ENCODE measurements at places on chromosomes 11 and 22. TPM values are rescaled to one million over a fixed set of nuclear protein-coding genes. Genes with fewer than 3 reads are reported as not detected.

DNA sequence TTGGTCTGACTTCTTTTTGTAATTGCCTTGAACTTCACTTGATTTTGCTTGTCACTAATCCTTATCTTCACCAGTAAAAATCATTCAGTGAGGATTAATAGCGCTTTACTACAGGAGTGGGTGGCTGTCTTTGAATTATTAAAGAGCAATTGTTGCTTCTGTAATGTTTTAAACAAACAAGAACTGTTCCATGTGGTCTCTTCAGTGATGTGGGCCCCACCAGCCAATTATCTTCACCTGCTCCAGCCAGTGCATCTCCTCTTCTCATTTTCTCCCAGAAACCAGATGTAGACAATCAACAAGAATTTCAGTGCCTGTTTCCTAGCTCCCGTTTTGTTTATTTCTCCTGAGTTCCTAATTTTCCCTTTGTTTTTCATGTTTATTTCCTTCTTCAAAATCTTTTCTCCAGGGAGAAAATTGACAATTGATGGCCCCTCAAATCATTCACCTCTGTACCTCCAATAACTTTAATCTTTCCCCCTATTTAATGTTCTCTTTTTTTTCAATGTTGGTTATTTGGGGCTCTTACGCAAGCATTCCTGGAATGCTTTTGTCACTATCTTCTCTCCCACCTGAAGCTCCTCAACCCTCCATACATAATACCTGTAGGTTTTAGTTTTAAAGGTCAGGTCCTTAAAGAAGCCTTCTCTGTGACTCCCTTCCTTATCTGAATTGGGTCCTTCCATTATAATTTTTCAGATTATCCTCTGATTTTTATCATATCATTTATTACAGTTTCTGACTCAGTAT, 115.1 kb downstream of the ARFGAP2 start:
- no peak for DNase-seq

- DNase-seq, result no peak
Observed at GRCh38 chr11:19820100-19820499, 107.5 kb downstream of the NAV2 start.

DNA sequence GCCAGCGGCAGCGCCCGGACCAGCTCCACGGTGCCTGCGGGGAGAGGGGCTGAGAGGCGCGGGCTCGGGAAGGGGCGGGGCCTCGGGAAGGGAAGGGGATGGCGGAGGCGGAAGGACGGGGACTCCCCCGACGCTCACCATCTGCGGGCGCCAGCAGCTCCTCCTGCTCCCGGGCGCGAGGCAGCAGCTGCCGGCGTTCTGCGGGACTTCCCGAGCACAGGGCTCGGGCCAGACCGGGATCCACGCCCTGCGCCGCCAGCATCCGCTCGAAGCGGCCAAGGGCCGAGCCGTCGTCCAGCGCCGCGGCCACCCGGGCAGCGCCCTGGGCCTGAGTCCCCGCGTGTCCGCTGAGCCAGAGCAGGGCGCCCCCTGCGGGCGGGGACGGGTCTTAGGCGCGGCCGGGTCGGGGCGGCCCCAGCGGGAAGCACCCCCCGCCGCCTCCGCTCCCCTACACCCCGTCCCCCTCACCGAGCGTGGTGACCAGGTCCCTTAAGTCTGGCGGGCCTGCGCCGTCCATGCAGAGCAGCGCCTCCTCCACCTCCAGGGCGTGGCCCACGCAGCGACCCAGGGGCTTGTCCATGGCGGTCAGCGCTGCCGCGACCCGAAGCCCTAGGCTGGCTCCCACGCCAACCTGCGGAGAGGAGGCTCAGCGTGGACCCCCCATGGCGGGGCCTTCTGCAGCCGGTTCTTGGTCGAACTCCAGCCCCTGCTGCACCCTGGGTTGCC, 873 bp upstream of the SCO2 start:
- no peak for DNase-seq

GRCh38 chr11:117130879-117131278, 13.2 kb upstream of the PAFAH1B2 start:
- DNase-seq, result no peak

- no peak for DNase-seq
Observed at GRCh38 chr22:50190941-50191741, 5.4 kb downstream of the TRABD start.

DNA sequence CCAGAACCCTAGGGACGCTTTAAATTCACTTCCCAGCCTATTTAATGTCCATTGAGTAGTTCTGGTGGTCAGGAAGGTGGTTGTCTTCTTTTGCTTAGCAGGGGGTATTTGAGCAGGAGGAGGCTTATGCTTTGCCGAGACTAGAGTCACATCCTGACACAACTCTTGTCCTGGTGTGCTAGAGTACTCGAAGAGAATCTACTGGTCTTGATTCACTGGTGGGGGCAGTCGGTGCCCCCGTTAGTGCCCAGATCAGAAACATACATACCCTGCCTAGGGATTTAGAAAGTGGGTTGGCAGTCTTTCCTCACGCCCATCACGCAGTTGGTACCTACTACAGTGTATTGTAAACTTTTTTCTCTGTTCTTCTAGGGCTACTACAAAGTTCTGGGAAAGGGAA, 2.7 kb downstream of the RPL27A start:
- DNase-seq, result no peak

- no peak for DNase-seq
Observed at GRCh38 chr11:21806947-21807346, 385.9 kb upstream of the ANO5 start.

DNA sequence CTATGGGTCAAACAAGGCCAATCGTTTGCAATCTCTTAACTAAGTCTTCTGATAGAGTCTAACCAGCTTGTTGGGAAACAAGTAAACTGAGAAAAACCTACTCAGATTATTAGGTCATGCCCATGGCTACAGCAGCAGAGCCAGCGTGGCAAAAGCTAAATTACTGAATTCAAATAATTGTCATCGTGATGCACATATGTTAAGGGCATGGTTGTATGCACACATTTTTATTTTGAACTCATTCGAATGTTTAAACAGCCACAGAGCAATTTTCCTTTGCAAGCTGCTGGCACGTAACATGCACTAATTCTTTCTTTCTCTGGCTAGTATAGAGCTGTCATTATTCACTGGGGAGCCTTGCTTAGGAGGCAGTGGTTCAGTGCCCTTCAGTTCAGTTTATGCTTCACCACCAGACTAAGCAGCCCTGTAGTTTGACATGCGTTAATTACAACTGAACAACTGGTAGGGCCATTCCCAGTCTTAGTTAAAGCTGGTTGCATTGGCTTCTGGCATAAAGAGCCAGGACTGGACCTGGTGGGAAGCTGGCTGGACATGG, 396.4 kb downstream of the METTL15 start:
- DNase-seq, result no peak

GRCh38 chr11:20156876-20157613, 3.2 kb downstream of the DBX1 start:
- no peak for DNase-seq

DNA sequence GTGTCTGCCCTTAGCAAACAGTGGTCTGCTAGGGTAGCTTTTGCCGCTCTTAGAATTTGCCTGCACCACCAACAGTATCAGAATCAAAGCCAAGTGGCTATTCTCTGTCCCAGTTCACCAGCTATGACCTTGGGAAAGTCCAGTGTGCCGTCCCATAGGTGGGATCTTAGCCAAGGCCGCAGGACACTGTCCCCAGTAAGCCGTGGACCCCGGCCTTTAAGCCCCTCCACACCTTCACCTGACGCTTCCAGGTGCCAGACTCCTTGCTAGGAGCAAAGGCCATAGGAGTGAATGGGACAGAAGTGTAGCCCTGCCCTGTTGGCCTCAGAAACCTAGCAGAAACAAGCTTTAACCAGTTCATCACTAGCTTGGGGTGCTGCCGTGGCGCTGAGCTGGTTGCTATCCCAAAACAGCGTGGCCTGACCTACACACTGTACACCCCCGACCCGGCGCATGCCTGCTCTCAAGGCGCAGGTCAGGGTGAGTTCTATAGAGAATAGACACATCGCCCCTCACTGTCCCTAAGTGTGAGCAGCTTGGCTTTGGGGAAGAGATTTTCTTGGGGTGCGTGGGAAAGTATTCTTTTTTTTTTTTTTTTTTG, 4.5 kb downstream of the FADD start:
- no peak for DNase-seq

DNA sequence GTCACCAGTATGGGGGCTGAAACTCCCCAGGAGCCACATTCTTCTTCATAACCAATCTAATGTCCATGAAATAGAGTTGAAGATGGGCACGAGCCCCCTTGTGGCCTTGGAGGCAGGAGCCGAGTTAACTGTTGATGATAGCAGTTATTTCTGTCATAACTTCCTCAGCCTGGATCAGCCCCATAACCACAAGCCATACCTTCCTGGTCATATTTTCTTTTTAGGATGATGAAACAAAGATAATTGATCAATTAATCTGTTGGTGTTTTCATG, 65.0 kb upstream of the TTC12 start:
- no peak for DNase-seq

- DNase-seq, result no peak
Observed at GRCh38 chr11:122642472-122642922, 13.0 kb upstream of the UBASH3B start.

DNA sequence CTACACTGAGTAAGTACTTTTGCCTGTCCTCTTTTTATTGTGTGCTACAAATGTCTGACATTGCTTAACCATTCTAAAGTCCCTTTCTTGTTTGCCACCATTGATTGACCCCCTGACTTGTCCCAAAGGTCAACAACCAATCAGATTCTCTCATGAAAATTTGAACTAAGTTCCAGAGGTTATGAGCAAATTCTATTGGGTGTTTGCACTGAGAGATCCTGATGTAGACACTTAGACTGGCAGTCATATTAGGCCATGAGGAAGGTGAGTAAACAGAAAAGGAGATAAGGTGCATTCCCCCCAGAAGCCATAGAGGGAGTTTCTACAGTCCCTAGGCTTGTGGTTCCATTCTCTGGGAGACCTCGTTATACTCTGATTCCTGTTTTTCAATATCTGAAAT, 101.3 kb upstream of the E2F8 start:
- no peak for DNase-seq

GRCh38 chr11:31863170-31863832, 52.2 kb upstream of the PAX6 start:
- no peak for DNase-seq

- no peak for DNase-seq
Observed at GRCh38 chr11:59205648-59206047, 7.1 kb downstream of the MPEG1 start.

- DNase-seq, result peak; percentile 7
Observed at GRCh38 chr11:109426442-109427240, 4.7 kb downstream of the C11orf87 start.

DNA sequence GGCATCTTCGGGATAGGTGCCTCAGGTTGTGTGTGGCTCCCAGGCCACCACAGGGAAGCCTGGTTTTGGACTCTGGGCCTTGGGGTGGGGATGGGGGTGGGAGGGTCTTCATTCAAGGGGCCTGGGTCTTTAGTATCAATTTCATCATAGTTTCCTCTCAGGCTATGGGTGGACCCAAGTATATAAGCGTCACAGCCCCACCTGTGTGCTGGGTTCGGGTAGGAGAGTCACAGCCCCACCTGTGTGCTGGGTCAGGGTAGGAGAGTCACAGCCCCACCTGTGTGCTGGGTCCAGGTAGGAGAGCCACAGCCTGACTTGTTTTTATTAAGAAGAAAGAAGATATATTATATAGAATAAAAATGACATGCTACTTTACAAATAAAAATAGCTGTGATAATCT, 422.1 kb downstream of the BRD1 start:
- no peak for DNase-seq

- no peak for DNase-seq
Observed at GRCh38 chr22:27045103-27045947, 387.9 kb downstream of the MIAT start.

DNA sequence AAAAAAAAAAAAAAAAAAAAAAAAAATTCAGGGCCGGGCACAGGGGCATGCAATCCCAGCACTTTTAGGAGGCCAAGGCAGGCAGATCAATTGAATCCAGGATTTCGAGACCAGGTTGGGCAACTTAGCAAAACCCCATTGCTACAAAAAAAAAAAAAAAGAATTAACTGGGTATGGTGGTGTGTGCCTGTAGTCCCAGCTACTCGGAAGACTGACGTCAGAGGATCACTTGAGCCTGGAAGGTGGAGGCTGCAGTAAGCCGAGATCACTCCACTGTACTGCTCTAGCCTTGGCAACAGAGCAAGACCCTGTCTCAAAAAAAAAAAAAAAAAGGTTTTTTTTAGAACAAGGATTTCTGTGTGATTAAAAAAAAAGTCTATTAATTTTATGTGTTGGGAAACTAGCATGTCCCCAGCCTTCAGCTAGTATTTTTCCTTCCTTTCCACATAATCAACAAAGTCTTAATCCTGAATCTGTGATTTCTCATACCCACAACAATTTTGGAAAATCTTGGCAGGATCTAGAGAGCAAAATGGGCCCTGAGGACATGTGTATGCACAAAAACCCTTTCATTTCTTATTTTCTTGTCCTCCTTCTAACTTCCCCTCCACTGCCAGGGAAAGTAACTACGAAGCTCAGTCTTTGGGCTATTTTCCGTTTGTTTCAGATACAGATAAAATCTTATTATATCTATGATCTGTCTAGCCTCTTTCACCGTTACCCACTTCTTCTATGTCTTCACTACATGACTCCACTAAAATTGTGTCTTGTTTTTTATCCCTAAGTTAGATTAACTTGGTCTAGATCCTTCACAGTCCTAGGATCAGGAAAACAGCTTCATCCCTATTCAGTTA, 5.7 kb upstream of the AMBRA1 start:
- no peak for DNase-seq

DNA sequence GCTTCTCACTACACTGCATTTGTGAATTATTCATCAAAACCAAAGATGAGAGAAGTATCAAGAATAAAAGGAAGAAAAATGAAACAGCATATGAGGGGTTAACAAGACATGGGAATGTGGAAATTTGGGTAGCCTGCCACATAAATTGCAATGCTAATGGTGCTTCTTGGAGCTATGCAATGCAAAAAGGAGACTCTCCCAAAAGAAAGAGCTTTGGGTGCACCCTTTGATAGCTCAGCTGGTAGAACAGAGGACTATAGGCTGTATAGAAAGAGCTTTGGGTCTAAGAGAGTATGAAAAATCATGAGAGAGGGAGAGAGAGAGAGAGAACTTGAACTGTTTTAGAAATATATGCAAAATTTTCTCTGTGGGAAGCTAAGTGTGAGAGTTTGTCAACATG, 26.3 kb downstream of the SPA17 start:
- DNase-seq, result no peak

DNA sequence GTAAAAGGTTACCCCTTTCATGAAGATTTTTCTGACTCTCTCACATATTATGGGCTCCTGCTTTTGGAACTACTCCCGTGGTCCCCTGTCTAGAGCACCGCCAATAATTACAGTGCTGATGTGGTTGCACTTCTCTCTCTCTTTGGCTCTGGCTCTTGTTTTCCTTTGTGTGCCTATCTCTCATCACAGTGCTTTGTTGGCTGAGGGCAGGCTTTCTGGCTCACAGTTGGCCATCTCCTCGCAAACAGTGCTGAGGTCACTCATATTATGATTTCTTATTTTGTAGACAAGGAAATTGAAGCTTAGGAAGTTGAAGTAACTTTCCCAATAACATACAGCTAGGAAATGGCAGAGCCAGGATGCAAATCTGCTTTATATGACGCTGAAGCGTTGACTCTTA, 192.5 kb downstream of the DDX10 start:
- no peak for DNase-seq

The GRIA4 gene
- not detected for total RNA-seq

The TRIM48 gene
- total RNA-seq, result not detected

The ACTN3 gene
- total RNA-seq, result not detected

The DDI1 gene
- not detected for total RNA-seq

The HIKESHI gene
- total RNA-seq, result 37.1 TPM

The APLP2 gene
- total RNA-seq, result 311 TPM

The IGF2 gene
- total RNA-seq, result 25.5 TPM

The HPX gene
- total RNA-seq, result 0.52 TPM

The SDHAF2 gene
- 29.0 TPM for total RNA-seq

The VSIG10L2 gene
- 0.33 TPM for total RNA-seq

The MS4A14 gene
- 3.7 TPM for total RNA-seq

The ZNF70 gene
- total RNA-seq, result 6.5 TPM

The C22orf23 gene
- total RNA-seq, result not detected

The CSRP3 gene
- not detected for total RNA-seq

The ZNF280B gene
- 0.71 TPM for total RNA-seq

Data from esophagus muscularis mucosa (tissue), 4 donors.